Stimulated activated CD4-positive, alpha-beta T cell treated with anti-CD3 and anti-CD28 coated beads, Interleukin-4, amount 100 ng/mL, for 1 hour (primary cell): ENCODE measurements at places on chromosomes 3 and 15.

DNA sequence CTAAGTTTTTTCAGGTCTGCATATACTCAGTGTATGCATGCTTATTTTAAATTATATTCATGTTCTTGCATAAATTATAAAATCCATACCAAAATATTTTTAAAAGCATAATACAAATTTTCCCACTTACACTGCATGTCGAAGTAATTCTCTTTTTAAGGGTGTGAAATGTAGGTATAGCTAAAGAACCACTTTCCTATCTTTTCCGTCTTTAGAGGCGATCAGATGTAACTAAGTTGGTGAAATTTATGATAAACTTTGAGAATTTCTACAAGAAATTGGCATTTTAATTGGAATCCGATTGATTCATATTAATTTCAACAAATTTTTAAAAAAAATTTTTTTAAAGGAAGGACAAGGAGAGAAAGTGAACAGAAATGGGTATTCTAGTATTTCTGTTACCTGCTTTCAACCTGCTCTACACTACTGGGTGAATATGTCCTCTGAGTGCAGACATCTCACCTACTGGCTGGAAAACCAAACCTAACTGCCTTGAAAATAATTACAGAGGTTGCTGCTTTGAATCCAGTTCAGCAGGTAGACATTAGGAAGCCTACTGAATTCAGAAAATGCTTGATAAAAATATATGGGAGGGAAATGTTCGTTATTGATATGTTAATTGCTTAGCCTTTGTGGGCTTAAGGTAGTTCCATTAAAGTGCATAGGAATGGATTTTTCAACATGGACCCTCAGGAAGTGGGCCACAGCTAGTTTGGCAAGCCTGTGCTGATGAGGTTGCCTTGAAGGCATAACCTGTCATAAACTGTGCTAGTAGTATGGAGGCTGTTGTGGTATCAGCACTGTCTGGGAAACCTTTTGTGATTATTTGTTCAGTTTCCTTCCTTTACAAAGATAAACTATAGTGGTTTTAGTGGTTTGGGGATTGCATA, 5.1 kb downstream of the TRIM71 start:
- DNase-seq: no peak

- DNase-seq: no peak
These were observed 550 bp upstream of the CHD2 start for GRCh38 chr15:92899601-92899947.

DNA sequence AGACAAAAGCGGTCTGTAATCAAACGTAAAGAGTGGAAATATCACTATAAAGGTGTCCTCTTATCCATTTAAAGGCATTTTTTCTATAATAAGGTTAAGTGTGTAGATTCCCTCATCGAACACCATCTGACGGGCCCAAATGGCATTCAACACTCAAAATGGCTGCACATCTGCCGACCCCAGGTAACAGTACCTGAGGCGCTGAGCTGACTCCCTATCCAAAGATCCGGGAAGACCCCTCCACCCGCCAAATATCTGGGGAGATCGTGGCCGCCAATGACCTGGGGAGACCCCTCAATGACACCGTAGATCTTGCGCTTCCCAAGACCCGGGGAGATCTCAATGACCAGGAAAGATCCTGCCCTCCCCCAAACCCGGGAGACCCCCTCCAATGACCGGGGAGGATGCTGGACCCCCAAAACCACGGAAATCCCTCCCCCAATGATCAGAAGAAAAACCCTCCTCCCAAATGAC, 476 bp downstream of the IP6K2 start:
- DNase-seq: peak; percentile 14

DNA sequence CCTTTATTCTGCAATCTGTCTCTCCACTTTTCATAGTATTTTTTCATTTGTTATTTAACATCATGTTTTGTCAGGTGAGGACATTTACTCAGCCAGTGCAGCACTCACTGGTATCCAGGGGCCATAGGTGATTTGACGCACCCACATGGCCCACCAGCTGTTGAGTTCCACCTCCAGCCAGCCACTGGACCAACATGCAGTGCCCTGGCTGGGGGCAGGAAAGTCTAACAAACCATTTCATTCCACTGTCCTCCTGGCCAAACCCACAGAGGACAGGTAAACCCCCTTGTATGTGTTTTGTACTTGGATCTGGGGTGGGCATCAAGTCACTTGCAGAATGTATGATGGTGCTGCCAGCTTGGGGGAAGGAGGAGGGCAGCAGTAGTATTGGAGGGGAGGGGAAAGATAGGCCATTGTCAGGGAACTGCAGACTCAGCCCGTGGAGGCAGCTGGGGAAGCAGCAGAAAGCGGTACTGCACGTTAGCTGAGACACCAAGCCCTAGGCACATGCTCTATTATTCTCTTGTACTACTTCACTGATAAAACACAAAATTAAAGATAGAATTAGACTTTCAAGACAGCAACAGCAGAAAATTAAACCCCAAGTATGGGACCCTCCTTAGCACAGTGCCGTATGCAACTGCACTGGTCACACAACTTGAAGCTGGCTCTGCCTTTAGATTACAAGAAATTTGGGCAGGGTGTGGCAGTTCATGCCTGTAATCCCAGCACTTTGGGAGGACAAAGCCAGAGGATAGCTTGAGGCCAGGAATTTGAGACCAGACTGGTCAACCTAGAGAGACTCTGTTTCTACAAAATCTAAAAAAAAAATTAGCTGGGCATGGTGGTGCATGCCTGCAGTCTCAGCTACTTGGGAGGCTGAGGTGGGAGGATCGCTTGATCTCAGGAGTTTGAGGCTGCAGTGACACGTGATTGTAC, 15.4 kb upstream of the RPL24 start:
- DNase-seq: no peak

DNA sequence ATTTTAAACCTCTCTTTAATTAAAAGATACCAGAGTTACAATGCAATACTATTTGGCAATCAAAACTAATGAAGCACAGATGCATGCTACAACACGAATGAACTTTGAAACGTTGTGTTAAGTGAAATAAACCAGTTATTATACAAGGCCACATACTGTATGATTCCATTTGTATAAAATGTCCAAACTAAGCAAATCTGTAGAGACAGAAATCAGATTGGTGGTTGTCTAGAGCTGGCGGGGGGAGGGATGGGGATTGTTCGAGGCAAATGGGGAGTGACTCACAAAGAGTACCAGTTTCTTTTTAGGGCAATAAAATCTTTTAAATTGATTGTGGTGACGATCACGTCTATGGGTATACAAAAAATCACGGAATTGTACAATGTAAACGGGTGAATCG, 677.0 kb downstream of the NTRK3 start:
- DNase-seq: no peak

- DNase-seq: no peak
These were observed 257.9 kb upstream of the KCNH8 start for GRCh38 chr3:18890449-18890848.

DNA sequence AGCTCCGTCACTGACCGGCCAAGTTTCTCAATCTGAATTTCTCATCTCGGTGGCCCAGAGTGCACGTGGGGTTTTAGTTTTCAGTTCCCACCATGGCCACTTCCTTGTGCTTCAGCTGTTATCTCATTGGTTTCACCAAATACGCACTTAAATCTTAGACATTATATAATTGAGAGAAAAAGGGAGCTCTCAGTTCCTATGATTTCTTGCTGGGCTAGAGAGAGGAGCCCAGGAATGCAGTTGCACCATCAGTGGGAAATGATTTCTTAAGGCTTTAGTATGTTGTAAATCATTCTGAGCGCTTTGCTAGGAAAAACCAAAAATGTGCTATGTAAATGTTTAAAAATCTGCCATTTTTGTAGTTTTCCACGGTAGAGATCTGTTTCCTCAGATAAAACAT, 53.2 kb downstream of the OXNAD1 start:
- no peak for DNase-seq

- DNase-seq: no peak
These were observed 7.4 kb downstream of the ETFA start for GRCh38 chr15:76303909-76304308.

DNA sequence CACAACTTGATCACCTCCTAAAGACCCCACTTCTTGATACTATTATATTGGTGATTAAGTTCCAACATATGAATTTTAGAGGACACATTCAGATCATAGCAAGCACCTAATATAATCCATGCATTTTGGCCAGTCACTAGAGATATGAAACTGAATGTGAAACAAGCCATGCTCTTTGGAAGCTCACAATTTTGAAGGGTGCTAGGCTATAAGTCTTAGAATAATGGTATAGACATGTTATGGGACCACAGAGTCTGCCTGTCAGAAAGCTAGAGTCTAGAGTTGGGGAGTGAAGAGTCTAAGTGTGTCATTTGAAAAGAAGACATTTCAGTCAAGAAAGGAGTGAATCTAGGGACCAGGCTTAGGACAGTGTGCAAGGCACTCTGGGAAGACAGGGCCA, 186.4 kb upstream of the SLC24A5 start:
- no peak for DNase-seq

DNA sequence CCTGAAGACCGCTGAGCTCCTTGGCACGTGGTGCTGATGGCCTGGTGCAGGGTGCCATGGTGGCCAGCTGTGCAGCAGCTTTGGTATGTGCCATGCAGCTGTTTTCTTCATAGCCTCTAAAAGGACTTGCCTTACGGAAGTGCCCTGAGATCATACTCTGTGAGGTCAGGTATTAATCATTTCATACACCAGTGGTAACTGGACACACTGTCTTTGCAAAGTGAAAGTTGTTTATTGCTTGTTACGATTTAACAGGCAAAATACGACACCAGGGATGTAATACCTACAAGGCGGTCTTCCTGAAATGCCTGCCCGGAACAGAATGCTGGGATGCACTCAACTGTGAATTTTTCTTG, 184.6 kb downstream of the ATP10A start:
- DNase-seq: no peak

GRCh38 chr3:149454746-149455145, 19.8 kb upstream of the TM4SF4 start:
- DNase-seq: no peak

DNA sequence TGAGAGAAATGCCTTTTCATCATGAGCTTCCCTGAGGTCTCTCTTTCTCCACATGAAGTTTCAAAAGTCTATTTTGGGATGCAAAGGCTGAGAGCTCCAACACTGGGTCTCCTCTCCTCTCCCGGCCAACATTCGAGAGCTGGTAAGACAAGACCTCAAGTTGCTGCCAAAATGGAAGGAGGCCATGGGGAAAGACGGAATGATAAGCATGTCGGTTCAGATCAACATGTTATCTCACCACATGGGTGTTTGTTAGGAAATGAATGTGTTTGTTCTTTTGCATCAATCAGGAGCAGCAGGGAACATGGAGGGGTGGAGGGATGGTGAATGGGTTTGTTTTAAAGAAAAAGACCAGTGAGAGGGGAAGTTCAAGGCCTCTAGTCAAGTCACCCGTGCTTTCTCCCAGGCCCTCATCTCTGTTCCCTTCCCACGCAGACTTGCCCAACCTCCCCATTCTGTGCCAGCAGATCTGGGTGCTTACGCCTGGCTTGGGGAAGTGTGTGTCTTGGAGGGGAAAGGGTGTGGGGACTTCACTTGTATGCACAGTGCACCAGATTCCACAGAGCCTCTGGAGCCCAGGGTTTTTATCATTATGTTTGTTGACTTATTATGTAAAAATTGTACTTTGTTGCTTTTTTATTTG, 23.5 kb upstream of the ATP10A start:
- no peak for DNase-seq

DNA sequence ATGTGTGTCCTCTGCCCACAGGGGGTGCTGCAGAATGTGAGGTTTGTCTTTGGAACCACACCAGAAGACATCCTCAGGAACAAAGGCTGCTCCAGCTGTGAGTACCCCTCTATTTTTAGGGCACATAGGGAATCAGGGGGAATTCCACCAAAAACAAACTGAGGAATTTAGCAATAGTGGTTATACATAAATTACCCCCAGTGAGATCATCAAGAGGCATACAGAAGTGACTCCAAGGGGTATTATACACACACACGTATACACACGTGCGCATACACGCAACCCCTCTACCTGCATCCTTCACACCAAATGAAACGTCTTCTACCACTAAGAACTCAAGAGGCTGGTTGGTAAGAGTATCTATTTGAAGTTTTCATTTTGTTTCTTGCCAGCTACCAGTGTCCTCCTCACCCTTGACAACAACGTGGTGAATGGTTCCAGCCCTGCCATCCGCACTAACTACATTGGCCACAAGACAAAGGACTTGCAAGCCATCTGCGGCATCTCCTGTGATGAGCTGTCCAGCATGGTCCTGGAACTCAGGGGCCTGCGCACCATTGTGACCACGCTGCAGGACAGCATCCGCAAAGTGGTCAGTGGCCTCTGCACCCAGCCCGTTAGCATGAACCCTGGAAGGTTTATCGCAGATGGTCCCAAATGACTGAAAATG, 2.9 kb downstream of the THBS1 start:
- peak; percentile 24 for DNase-seq

- DNase-seq: no peak
These were observed 154.2 kb upstream of the LRIG1 start for GRCh38 chr3:66655044-66655443.

GRCh38 chr3:26624209-26624765, 1.7 kb downstream of the LRRC3B start:
- no peak for DNase-seq

- peak; percentile 3 for DNase-seq
These were observed 2.4 kb downstream of the LMCD1 start for GRCh38 chr3:8503871-8504610.

DNA sequence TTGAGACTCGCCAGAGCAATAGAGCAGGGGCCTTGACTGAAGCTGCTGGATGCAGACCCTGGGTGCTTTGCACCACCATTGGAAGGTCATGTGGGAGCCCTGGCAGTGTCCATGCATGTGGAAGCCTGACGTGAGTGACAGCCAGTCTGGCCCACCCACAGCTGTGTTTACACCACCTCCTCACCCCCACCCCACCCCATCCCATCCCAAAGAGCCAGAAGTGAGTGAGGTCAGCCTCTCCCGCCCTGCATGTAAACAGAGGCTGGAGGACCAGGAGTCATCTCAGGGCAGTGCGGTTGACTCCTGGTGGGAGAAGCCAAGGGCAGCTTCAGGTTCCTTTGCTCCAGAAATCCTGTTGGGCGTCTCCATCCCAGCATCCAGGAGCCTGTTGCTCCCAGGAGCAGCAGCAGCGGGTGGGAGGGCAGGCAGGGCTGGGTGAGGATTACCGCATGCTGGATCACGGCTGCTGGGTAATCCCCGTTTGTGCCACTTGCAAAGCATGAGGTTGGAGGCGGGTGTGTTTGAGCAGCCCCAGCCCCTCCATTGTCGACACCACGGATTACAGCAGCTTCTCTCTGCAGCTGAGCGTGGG, 44.6 kb downstream of the CORO2B start:
- no peak for DNase-seq

DNA sequence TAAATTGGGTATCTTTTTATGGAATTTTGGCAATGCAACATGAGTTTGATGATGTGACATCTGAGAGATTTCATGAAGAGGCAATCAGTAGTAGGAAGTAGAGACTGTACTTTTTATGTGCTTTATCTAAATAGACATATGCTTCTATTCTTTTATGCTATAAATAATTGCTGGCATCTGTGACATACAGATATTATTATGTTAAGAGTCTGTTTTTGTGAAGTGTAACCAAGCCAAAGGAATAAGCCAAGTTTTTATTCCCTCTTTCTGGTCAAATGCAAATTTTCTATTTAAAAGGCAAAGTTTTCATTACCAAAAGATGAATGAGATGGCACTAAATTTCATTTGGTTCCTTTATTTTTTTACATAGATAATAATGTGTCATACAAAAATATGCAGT, 32.4 kb downstream of the PYDC2 start:
- no peak for DNase-seq

- DNase-seq: no peak
These were observed 203.3 kb upstream of the LMCD1 start for GRCh38 chr3:8298021-8298954.
